ENCODE measurements at places on chromosomes 5 and 9.
A peak's percentile ranks its signal among the peaks of the same experiment; 100 is the strongest.

- DNase-seq = no peak
Observed at GRCh38 chr5:59296317-59297264, 596.9 kb downstream of the PDE4D start.

- no peak for DNase-seq
Observed at GRCh38 chr5:68114378-68115040, 101.0 kb upstream of the PIK3R1 start.

DNA sequence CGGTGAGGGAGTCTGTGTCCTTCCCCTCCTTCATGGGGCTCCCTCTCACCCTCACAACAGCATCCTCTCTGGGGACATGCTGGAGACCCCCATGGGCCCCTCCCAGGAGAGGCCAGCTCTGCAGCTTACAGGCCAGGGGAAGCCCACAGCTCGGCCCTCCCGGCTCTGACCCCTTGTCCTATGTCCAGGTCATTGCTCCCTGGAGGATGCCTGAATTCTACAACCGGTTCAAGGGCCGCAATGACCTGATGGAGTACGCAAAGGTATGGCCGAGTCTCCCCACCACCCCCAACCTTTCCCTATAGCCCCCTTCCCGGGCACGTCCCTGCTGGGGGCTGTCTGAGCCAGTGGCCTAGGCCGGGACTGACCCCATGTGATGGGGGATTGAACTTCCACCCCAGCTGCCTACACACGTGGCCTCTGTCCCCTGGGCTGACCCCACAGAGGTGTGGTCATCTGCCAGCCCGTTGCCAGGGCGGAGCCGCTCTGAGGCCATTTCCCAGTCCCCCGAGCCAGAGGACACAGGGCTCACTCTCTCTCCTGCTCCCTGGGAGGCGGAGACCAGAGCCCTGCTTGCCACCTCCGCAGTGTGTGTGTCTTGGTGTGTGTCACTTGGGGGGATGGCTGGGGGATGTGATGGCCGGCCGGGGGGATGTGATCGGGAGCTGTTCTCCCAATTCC lies 21.9 kb downstream of the ASS1 start:
- no peak for DNase-seq

- DNase-seq = no peak
Observed at GRCh38 chr9:78856781-78857180, 559.9 kb downstream of the PSAT1 start.

- no peak for DNase-seq
Observed at GRCh38 chr9:35519692-35520363, 29.9 kb downstream of the RUSC2 start.

GRCh38 chr9:114288193-114289091 lies 34.5 kb upstream of the ORM1 start:
- peak; percentile 15 for DNase-seq

DNA sequence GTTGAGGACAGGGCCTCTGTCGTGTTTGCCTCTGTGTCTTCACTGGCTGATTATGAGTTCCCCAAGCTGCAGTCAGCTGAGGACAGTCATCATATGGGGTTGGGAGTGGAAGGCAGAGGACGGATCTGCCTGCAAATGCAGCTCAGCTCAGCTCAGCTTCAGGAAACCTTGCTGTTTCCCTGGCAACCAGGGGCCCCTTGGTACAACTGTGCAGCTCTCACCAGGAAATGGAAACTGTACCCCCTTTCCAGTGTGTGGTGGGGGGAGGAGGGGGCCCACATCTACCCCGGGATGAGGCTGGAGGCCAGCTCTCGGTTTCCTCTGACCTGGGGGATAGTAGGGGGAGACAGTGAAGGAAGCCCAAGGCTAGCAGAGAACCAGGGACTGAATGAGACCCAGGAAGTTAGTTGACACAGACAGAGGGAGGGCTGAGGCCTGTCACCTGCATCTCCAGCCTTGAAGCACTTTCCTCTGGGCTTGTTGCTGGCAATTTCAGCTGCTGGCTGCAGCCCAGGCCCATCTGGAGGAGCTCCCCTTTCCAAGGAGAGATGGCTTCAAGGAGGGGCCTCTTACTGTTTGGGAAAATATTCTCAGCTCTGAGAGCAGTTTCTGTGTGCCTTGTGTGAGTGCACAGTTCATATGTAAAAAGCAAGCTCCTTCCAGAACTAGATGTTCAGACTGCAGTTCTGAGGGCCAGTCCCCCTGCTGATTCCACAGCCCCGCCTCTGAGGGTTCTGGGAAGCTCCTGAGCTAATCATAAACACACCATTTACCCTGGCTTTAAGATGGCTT lies 6.9 kb downstream of the ANXA6 start:
- DNase-seq = peak; percentile 79

DNA sequence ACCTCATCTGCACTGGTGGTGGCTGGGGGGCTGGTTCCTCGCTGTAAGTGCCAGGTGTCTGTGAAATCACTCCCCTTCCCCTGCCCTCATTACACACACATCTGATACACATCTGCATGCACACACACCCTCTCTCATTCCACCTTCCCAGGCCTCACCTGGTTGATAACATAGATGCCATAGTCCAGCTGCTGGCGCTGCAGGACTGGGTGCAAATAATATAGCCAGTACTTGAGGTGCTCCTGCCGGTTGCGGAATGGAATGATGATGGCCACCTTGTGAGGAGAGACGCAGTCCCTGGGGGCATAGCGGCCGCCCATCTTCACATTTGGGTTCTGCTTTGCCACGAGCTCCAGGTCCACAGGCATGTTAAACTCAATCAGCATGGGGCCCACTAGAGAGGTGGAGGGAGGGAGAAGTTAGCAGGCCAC lies 32.1 kb downstream of the B4GALT1 start:
- no peak for DNase-seq

DNA sequence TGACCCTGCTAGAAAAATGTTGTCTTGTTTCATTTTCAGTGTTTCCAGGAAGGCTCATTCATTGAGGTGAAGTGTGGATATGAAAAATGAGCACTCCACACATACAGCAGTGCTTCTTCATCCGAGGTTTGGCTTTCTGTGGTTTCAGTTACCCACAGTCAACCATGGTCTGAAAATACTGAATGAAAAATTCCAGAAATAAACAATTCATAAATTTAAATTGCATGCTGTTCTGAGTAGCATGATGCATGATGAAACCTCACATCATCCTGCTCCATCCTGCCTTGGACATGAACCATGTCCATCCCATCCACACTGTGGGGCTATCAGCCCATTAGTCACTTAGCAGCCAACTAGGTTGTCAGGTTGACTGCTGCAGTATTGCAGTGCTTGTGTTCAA lies 10.4 kb upstream of the SLC45A2 start:
- no peak for DNase-seq

DNA sequence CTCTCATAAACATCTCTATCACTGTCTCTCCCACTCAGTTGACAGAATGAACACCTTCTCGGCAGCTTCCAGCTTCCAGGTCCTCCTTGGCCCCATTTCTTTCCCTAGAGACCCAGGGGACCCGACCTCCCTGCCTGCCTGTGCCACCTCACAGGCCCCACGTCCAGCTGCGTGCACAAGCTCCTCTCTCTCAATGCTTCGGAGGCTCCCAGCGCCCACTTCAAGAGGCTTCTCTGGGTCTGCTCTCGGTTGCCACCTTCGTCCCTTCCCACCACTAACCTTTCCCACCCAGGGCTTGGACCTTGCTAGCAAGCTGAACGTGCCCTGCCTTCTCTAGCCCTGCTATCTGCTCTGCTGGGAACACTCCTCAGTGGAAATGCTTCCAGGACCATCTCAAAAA lies 2.8 kb upstream of the N4BP3 start:
- DNase-seq = no peak

GRCh38 chr5:171794470-171794960 lies 8.9 kb downstream of the SMIM23 start:
- DNase-seq = no peak

DNA sequence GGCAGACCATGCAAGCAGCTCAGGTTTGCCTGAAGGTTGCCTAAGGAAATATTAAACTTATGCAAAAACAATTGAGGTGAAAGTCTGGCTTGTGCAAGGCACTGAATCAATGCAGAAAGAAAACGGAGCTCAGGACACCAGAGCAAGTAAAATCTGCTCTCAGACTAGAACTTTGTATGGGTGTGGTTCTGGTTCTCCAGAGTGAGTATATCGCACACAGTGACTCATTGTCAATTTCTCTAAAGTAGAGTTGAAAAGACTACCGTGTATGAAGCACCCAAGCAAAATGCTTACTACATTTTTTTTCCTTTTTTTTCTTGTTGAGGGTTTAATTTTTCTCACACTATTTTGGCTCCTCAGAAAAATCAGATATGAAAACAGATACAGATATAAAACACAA lies 650.3 kb upstream of the CDH10 start:
- DNase-seq = no peak

- DNase-seq = no peak
Observed at GRCh38 chr5:148408092-148408491, 24.3 kb downstream of the FBXO38 start.

DNA sequence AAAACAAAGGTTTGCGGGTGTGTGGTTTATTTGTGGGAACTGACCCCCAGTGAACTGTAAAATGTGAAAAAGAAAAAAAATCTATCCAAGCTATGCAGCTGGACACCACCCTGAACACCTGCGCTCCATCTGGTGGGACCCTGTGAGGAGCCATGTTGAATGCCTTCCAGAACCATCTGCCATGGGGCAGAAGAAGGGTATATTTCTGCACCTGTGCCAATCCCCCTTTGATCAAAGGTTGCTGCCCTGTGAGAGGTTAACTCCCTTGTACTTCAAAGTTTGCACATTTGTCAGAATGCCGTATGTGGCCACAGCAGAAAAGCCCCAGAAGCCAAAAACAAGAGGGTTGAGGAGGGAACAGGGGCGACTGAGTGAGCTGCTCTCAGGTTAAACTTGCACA lies 148.5 kb upstream of the ALDH1B1 start:
- DNase-seq = no peak

DNA sequence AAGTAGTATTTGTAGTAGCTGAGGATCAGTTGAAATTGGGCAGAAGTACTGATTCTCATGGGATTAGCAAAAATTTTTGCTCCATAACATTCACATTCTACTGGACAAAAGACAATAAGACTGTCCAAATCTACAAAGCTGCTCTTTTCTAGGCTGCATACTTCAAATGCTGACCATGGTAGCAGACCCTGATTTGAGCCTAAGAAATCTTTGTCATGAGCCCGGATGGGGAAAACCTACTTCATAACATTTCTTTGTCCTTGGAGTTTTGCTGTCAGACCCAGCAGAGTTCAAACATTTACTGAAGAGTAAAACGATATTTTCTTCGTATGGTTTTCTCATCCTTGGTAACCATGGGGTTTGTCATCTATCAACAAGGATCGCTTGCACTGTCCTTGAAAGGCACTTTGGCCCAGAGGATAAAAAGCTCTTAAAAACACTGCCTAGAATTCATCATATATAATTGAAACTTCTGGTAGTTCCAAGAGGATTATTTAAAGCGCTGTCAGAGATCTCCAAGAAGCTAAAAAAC lies 216.9 kb downstream of the CAVIN4 start:
- DNase-seq = no peak

- DNase-seq = no peak
Observed at GRCh38 chr9:73573235-73573634, 421.6 kb downstream of the ANXA1 start.

DNA sequence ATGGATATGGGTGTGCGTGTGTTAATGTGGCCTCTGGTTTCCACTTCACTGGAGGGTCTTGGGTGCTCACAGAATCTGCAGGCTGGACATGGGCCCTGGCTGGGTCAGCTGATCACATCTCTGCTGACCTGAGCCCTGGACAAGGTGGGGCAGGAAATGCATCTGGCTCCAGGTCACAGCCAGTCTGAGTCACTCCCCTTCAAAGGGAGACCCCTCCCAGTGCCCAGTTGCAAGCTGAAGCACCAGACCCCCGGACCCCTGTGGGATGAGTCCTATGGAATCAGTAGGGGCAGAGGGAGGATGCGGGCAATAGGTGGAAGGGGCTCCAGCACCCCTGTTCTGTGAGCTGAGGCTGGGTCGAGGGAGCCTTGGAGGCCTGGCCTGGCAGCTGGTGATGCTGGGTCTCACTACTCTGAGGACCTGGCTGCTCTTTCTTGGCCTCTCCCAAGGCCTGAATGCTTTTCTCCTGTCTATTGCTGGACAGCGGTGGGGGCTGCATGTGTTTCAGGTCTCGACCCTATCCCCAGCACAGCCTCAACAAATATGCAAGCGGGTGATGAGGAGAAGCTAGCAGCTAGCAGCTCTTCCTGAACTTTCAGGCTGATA lies 54.5 kb downstream of the PHF2 start:
- DNase-seq = no peak

DNA sequence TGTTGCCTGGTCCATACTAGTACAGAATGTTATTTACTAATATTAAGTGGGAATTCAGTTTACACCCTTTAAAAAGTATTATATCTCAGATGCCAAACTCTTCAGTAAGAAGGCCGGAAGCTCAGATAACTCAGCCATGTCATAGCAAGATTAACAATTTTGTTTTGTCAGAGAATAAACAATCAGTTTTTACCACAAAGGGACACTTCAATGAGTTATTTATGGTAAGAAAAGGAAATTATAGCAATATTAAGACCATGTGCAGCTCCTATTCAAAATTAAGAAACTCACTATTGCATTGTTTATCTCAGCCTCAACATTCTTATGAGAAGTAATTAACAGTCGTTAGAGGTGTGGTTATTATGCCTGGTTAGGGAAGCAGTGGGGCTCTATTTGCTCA lies 13.1 kb upstream of the ARL15 start:
- no peak for DNase-seq

GRCh38 chr5:178797101-178797521 lies 62.6 kb upstream of the ZNF354B start:
- no peak for DNase-seq

- DNase-seq = no peak
Observed at GRCh38 chr9:3827175-3827574, 301.4 kb upstream of the RFX3 start.

- DNase-seq = no peak
Observed at GRCh38 chr5:10699281-10699874, 61.7 kb downstream of the DAP start.

DNA sequence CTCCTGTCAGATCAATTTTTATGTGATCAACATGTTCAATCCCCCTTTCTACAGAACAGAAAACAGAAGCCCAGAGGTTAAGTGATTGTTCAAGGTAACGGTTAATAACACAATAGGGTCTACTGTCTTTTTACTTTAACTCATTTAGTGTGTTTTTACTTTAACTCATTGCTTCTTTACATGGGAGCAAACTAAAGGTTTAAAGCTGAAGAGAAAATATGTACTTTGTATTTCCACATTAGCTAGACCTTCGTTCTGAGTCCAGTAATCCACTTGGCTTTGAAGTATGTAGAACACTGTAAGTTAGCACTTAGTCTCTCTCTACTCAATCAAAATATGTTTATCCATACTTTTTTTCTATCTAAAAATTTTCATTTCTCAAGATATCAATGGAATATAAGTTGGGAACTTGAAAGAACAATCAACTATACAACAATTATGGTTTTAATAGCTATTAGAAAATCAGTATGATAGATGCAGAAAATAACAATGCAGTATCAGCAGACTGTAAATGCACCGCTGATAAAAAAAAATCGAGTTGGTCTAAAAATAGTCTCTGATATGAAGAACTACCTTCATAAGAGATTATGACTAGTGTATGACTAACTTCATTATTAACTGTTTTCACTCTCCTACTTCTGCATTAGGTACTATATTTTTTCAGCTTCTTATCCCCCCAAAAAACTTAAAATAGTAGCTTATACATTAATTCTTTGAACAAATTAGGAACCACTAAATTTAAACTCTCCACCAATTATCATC lies 20.6 kb downstream of the PGGT1B start:
- DNase-seq = no peak
